ENCODE measurements at places on chromosomes 12 and 14. TPM values are rescaled to one million over a fixed set of nuclear protein-coding genes. Genes with fewer than 3 reads are reported as not detected.

Gene KRT3
- total RNA-seq, result not detected

Gene LTBP2
- total RNA-seq, result 322 TPM

Gene DAO
- total RNA-seq, result not detected

Gene OR6C2
- total RNA-seq, result not detected

Gene FAIM2
- not detected for total RNA-seq

Gene OAS2
- total RNA-seq, result 2.0 TPM

Gene B3GNT4
- total RNA-seq, result 0.78 TPM

Gene CCND2
- 932 TPM for total RNA-seq

Gene CLEC1A
- not detected for total RNA-seq

Gene GDF3
- not detected for total RNA-seq

All from mammary epithelial cell (primary cell).